A549 treated with dexamethasone at 1 μM for 4 hours (cell line): ENCODE measurements at places on chromosomes 5 and 9. TPM values are rescaled to one million over a fixed set of nuclear protein-coding genes. Genes with fewer than 3 reads are reported as not detected.

The SLIT3 gene
- total RNA-seq = 12.9 to 21.8 TPM (median 18.6 TPM) in 5 replicates

The REEP2 gene
- total RNA-seq = 6.2 to 7.7 TPM (median 6.7 TPM) in 5 replicates

The TMC1 gene
- total RNA-seq = 0.07 to 0.17 TPM (median 0.12 TPM) in 4 of 5 replicates, not detected in the other

The SPEF2 gene
- total RNA-seq = 1.2 to 2.6 TPM (median 2.0 TPM) in 5 replicates

The GABRA6 gene
- not detected in 5 replicates for total RNA-seq

The PRUNE2 gene
- 0.02 to 0.13 TPM (median 0.10 TPM) in 4 of 5 replicates, not detected in the other for total RNA-seq

The BRD3OS gene
- 12.2 to 19.4 TPM (median 17.6 TPM) in 5 replicates for total RNA-seq

The TNPO1 gene
- 121 to 158 TPM (median 136 TPM) in 5 replicates for total RNA-seq

The PDE6A gene
- total RNA-seq = 0.20 to 0.32 TPM (median 0.30 TPM) in 5 replicates

The PCDHGB5 gene
- total RNA-seq = 2.0 to 2.7 TPM (median 2.5 TPM) in 5 replicates

The PAX5 gene
- total RNA-seq = 0.01 to 0.07 TPM (median 0.05 TPM) in 4 of 5 replicates, not detected in the other

The C9orf50 gene
- total RNA-seq = 0.08 to 0.18 TPM in 2 of 5 replicates, not detected in the others

The ANKRD34B gene
- 0.05 to 0.14 TPM (median 0.09 TPM) in 5 replicates for total RNA-seq

The PKD2L2 gene
- 0.05 TPM in 1 of 5 replicates, not detected in the others for total RNA-seq

The CCDC152 gene
- 0.06 TPM in 1 of 5 replicates, not detected in the others for total RNA-seq

The OMD gene
- total RNA-seq = not detected in 5 replicates

The DEPDC1B gene
- 12.5 to 15.9 TPM (median 14.4 TPM) in 5 replicates for total RNA-seq

The PCDHB9 gene
- total RNA-seq = 0.02 to 0.07 TPM in 2 of 5 replicates, not detected in the others

The SLC1A3 gene
- 0.06 to 0.33 TPM (median 0.08 TPM) in 5 replicates for total RNA-seq
